ENCODE measurements at places on chromosomes 4 and X.

DNA sequence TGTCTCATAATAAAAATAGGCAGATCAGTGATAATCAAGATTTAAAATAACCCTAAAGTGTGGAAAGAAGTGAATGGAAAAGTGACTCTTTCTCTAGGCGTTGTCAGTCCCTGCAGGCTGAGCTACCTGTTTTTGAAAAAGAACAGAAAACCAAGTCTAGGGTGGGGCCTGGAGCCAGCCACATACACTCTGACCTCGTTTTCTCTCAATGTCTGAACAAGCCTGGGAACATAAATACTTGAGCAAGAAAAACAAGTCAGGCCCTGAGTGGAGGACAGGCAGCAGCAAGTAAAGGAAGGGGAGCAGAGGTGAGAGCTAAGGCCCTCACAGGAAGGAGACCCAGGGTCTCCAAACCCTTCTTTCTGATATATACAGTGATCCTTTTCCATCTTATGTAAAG, 91.7 kb upstream of the HPF1 start:
- DNase-seq = no peak

DNA sequence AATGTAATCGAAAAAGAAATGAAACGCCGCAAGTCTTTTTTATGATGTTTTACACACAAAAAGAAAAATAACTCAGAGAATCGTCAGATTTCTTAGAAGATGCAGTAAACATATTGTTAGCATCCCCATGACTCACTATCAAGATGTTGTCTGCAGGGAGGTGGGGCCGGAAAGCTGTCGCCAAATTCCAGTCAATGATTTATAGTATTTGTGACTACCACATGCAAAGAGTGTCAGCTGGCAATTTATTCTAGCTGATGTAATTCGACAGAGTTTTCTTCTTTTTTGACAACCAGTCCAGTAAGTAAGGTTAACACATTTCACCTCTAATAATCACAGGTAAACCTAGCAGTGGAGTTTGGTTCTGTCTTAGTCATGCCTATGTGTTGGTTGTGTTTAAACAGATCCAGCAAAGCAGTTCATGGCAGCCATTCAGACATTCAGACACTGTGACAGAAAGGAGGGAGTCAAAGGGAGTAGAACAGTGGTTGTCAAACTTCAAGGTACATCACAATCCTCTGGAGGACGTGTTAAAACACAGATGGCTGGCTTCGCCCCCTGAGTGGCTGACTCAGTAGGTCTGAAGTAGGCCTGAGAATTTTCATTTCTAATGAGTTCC, 19.8 kb upstream of the PPP1R2C start:
- DNase-seq = no peak

- DNase-seq = no peak
These were observed 7.3 kb downstream of the CDKL2 start for GRCh38 chr4:75623026-75623425.

GRCh38 chr4:15516494-15516893, 46.8 kb downstream of the CC2D2A start:
- no peak for DNase-seq

DNA sequence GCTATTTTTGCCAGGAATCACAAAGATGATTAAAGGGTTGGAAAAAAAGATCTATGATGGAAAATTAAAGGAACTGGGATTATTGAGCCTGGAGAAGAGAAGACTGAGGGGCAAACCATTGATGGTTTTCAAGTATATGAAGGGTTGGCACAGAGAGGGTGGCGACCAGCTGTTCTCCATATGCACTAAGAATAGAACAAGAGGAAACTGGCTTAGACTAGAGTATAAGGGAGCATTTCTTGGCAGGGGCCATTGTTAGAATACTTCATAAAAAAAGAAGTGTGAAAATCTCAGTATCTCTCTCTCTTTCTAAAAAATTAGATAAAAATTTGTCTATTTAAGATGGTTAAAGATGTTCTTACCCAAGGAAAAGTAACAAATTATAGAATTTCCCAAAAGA, 75.1 kb downstream of the NPNT start:
- no peak for DNase-seq

- peak; percentile 32 for DNase-seq
These were observed at the start of gene AFF2 for GRCh38 chrX:148500423-148501385. Gene AFF2, plus strand, starts transcription at chrX:148500617. Its CDS starts 481 bp downstream, at chrX:148501098.

DNA sequence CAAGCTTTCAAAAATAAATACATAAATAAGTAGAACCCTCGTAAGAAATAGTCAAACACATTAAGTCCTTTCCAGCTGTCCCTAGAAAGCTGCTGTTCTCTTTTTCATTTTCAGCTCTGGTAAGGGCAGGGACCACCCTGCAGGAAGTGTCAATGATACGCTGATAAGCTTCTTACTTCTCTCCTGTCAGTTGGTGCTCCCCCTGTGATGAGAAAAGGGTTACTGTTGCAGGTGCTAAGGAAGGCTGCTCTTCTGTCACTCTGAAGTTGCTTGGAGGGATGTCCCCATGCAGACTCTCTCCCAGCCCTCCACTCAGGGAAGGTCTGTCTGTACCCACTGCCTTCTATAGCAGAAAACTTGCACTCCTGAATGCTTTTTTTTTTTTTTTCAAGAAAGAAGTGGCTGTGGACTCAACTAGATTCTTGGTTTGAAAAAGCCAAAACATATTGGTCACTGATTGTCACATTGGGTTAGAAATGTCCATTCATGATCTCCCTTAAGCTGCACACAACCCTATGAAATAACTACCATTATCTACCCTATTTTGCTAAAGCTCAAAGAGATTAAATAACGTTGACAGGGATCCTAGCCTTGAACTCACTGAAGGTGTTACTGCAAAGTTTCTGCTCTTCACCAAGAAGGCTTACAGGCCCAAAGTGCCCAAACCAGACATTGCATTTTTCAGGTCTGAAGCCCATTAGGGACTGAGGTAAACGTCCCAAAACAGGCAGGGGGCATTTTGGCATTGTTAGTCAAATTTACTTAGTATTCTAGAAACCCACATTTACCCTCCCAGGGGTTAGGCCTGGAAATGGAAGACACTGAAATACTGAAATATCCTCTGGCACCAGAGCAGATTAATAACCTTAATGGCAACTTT, 1.2 kb downstream of the CXCL3 start:
- no peak for DNase-seq

DNA sequence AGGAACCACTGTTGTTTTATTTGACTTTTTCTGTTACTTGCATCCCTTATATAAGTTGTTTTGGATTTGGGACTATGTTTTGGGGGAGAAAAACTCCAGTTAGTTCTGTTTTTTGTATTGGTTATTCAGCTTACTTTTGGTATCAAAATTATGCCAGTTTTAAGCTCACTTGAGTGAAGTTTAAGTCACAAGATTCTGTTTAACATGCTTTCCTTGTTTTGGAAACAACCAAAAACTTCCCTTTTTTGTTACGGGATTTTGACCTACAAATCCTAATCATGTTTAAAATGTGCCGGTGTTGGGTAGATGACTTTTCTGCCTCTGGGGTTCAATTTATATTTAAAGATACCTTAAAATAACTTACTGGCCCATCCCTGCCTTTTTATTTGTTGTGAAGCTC, 36.0 kb downstream of the CCNI start:
- no peak for DNase-seq

GRCh38 chr4:112358952-112359749, 62.0 kb downstream of the ALPK1 start:
- DNase-seq = no peak

DNA sequence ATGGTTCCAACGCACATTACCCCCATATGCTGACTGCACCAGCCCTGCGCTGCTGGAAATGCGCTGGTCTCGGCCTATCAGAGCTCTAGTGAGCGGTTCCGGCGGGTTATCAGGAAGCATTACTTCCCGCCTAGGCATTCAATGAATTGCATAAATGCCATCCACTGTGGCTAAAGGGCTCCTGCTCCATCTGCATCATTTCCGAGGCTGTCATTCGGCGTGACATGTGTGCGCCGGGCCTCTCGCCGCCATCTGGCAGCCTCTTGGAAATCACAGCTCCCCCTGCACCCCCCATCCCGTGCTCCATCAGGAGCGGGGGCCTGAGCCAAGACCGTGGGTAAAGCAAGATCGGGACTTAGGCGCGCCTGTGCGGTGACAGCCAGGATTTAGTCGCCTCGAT, 64.4 kb downstream of the SEPSECS start:
- DNase-seq = no peak

GRCh38 chrX:64758047-64758446, 218.2 kb downstream of the ZC4H2 start:
- DNase-seq = no peak

GRCh38 chrX:18041656-18042055, 179.0 kb downstream of the BEND2 start:
- DNase-seq = no peak

- no peak for DNase-seq
These were observed 24.3 kb downstream of the CFAP97 start for GRCh38 chr4:185179488-185179887.

Measured in activated CD8-positive, alpha-beta T cell treated with anti-CD3 and anti-CD28 coated beads, Interleukin-2, amount 10 ng/mL, durations not matched to agents 7 days and 5 days (primary cell).